Activated T-helper 9 cell treated with anti-CD3 and anti-CD28 coated beads, Interleukin-2, amount 50 U/mL, for 16 hours (primary cell): ENCODE measurements at places on chromosomes 3 and 15.

- DNase-seq: no peak
Measured at GRCh38 chr3:16288664-16289063, 23.7 kb downstream of the OXNAD1 start.

DNA sequence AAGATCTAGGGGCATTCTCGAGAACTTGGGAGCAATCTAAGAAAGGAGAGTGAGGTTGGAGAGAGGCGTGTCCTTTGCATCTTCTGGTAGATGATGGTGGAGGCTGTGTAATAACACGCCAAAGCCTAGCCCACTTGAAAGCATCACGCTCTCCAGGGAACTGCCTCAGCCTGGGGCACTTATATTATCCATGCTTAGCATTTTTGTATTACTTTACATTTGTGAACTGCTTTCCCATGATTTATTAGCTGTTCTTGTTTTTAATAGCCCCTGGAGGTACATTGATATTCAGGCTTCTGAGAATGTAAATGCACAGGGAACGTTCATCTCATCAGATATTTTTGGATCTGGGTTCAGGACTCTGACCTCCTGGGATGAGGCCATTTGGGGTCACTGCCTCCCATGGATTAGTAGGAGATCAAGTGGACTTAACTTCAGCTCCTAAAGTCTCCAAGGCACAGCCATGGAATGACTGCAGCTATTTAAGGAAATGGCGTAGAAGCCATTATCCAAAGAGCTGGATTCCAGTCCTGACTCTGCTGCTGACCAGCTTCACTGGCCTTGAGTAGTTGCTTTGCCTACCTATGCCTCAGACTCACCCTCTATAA lies 124.9 kb downstream of the LPP start:
- no peak for DNase-seq

DNA sequence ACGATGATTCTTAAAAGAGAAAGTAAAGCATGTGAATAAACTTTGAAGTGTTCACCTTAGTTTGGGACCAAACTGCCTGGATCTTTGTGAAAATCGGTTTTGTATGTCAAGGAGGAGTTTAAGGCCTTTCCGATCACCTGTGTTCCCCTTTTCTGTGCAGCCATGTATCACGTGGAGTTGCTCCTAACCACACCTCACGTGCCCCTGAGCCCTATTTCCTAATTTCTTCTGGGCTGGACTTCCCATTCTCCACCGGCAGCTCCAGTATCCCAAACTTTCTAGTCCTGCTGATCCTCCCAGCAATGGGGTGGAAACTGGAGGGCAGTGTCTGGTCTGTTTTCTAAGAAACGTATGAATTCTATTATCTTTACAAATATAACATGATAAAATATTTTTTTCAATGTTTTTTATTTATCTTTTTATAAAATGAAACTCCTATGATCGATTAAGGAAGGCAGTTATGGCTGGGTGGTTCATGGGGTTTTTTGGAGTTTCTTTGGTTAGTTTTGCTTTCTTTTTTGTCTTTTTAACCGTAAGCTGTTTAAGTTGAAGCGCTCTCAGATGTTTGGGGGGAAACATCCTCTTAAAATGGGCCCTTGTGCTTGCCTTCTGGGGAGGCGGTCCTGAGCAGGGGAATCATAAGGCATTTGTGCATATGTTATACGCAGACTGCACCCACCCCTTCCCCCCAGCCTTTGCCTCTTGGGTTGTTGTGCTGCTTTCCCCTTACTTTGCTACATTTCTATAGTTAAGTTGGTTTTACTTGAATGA lies 43.6 kb upstream of the WWTR1 start:
- no peak for DNase-seq

- no peak for DNase-seq
Measured at GRCh38 chr15:78282324-78282723, 17.1 kb downstream of the SKIC8 start.

DNA sequence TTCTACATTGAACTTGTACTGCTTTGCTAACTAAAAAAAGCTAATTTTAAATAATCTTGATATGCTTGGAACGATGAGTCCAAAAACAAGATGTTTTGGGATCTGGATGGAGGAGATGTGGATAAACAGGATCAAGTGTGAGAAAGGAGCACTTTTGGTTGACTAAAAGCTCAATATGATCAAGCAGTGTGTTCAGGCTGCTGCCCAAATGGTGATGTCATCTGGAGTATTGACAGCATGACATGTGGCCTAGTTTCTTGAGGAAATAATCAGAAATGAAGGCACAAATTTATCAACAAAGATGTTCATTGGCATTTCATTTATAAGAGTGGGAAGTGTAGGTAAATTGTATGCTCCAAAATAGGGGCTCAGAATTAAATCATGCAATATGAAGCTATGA lies 161.2 kb downstream of the SOX2 start:
- no peak for DNase-seq

DNA sequence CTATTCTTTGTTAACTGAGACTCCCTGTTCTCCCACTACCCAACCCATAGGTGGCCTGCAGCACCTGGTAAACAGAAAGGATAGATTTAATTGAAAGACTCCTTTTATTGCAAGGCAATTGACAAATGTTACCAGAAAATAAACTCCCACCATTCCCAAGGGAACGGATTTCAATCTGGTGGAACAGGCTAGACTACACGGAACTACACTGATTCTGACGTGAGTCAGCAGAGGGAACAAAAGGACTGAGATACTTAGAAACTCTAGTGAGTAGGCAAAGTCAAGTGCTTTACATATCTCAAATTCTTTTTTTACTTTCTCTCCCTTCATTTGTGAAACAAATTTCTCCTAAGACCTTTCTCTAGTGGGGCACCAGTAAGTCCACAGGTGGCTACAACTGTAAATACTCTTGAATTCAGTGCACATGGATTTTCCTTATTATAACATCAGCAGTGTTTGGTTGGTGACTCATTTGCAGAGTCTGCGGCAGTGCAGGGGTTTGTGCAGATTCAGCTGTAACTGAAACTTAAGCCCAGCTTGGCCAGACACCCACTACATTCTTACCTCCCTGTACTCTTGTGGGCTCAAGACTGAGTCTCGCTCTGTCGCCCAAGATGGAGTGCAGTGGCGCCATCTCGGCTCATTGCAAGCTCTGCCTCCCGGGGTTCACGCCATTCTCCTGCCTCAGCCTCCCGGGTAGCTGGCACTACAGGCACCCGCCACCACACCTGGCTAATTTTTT lies 34.3 kb upstream of the PLSCR2 start:
- DNase-seq: no peak

- DNase-seq: no peak
Measured at GRCh38 chr15:67883234-67883773, 43.5 kb upstream of the RNU6-1 start.

- DNase-seq: no peak
Measured at GRCh38 chr3:160393346-160394008, 5.5 kb downstream of the IFT80 start.
